ENCODE measurements at places on chromosomes 16 and 17. TPM values are rescaled to one million over a fixed set of nuclear protein-coding genes. Genes with fewer than 3 reads are reported as not detected.

SAMD14 gene
- 1.3 TPM for total RNA-seq

LGALS9B gene
- total RNA-seq = not detected

GRCh38 chr17:7220593-7221277 lies 997 bp downstream of the ACADVL start:
- DNase-seq = peak; percentile 72

GRCh38 chr16:55506083-55506482 lies 2.8 kb upstream of the LPCAT2 start:
- no peak for DNase-seq
